ENCODE measurements at places on chromosomes 2 and 18. TPM values are rescaled to one million over a fixed set of nuclear protein-coding genes. Genes with fewer than 3 reads are reported as not detected.

Gene ATP6V1B1
- not detected for total RNA-seq

Gene PCARE
- total RNA-seq = not detected

Gene MREG
- 8.5 TPM for total RNA-seq

Gene CGREF1
- 0.54 TPM for total RNA-seq

Gene SERPINB3
- not detected for total RNA-seq

Gene RAPGEF4
- total RNA-seq = 0.39 TPM

- no peak for DNase-seq
- no peak overlapping the region for H3K4me3 ChIP-seq
- no peaks in the 10 kb centered on the region for H3K4me1 ChIP-seq
- no peak overlapping the region for H3K27ac ChIP-seq
These were observed 47.0 kb downstream of the BMPR2 start for GRCh38 chr2:202423139-202423538.

DNA sequence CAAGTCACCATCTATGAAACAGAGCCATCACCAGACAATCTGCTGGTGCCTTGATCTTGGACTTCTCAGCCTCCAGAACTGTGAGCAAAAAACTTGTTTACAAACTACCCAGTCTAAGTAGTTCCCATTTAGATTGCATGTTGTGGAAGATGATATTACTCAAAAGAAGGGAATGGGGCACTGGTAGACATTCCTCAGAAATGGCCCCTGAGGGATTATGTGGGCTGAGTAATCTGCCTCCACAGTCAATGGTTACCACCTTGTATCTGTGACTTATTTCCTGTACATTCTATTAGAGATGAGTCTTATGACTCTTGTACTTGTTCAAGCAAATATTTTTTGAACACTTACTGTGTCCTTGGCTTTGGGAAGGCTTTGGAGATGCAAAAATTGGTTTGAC, 160.4 kb downstream of the NUP35 start:
- H3K36me3 ChIP-seq = no peaks in the 10 kb centered on the region
- no peaks in the 10 kb centered on the region for H3K27me3 ChIP-seq
- no peak for DNase-seq
- no peaks in the 10 kb centered on the region for H3K4me1 ChIP-seq
- no peak overlapping the region for H3K27ac ChIP-seq
- no peak overlapping the region for H3K4me3 ChIP-seq

DNA sequence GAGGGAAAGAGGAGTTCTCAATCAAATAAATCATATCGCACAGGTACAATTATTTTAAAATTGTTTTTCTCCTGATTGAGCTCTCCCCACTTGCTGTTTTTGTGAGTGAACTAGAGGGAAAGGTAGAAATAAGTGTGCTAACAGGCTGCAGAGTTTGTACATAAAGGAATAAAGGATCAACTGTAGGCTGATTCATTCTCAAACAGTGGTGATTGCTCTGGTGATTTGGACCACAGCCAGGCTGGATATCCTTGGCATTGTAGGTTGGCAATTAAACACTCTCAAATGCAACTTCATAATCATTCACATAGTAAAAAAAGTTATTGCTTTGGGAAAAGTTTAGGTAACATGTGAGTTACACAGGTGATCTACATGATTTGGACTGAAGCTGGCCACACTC, 29.8 kb downstream of the LRP1B start:
- no peaks in the 10 kb centered on the region for H3K27me3 ChIP-seq
- no peaks in the 10 kb centered on the region for H3K36me3 ChIP-seq
- H3K4me3 ChIP-seq = no peak overlapping the region
- H3K27ac ChIP-seq = no peak overlapping the region

- peaks cover 28% of the 10 kb centered on the region for H3K4me1 ChIP-seq
- H3K27me3 ChIP-seq = no peaks in the 10 kb centered on the region
- H3K4me3 ChIP-seq = no peak overlapping the region
- H3K27ac ChIP-seq = no peak overlapping the region
- H3K36me3 ChIP-seq = no peaks in the 10 kb centered on the region
These were observed 42.1 kb upstream of the ERMN start for GRCh38 chr2:157367704-157368103.

DNA sequence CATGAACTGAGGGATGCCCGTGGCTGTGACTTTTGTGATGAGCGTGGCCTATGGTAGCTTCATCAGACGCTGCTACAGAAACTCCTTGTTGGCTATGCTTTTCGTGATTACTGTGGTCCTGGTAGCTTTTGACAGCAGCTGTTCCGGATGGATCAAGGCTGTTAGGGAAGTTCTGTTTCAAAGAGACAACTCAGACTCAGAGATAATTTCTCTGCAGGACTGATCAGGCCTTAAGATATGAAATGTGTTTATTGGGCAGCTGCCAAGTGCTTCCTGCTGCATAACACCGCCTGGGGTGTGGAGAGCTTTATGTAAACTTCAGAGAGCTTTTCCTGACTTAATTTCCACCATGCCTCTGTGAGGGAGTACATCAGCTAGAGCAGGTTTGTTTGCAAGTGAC, 243.8 kb downstream of the TSN start:
- no peak overlapping the region for H3K4me3 ChIP-seq
- no peaks in the 10 kb centered on the region for H3K27me3 ChIP-seq
- H3K27ac ChIP-seq = no peak overlapping the region
- H3K4me1 ChIP-seq = no peaks in the 10 kb centered on the region
- H3K36me3 ChIP-seq = no peaks in the 10 kb centered on the region
- no peak for DNase-seq

GRCh38 chr2:30115141-30115980, 31.4 kb upstream of the YPEL5 start:
- no peak overlapping the region for H3K4me3 ChIP-seq
- no peaks in the 10 kb centered on the region for H3K27me3 ChIP-seq
- H3K36me3 ChIP-seq = no peaks in the 10 kb centered on the region
- no peak overlapping the region for H3K27ac ChIP-seq
- H3K4me1 ChIP-seq = no peaks in the 10 kb centered on the region

DNA sequence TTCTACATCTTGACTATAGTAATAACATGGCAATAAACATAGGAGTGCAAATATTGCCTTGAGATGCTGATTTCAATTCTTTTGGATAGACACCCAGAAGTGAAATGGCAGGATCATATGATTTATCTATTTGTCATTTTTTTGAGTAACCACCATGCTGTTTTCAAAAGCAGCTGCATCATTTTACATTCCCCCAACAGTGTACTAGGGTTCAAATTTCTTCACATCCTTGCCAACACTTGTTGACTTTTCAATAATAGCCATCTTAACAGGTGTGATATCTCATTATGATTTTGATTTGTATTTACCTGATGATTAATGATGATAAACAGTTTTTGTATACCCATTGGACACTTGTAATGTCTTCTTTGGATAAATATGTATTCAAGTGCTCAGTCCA, 90.8 kb downstream of the STRADB start:
- no peaks in the 10 kb centered on the region for H3K4me1 ChIP-seq
- DNase-seq = no peak
- no peak overlapping the region for H3K27ac ChIP-seq
- no peak overlapping the region for H3K4me3 ChIP-seq

DNA sequence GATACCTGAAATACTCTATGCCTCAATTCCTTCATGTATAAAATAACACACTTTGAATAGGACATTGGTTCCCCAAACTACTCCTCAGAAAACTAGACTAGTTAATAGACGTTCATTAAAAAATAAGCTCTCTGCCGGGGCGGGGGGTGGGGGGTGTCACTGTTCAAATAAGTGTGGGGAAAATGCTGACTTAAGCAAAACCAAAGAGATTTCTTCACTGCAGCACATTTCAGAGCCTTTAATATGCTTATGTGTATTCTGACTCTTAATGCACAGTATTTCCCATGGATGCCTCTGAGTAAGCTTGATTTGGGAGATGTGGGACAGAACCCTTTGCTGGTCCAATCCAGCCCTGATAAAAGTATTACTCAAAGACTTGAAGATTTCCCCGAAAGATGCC, 93.2 kb downstream of the LYPD6 start:
- DNase-seq = no peak
- no peak overlapping the region for H3K4me3 ChIP-seq
- no peaks in the 10 kb centered on the region for H3K4me1 ChIP-seq
- H3K36me3 ChIP-seq = no peaks in the 10 kb centered on the region
- no peaks in the 10 kb centered on the region for H3K27me3 ChIP-seq

GRCh38 chr2:1869987-1870386, 125.7 kb upstream of the PXDN start:
- DNase-seq = no peak
- H3K4me3 ChIP-seq = no peak overlapping the region
- H3K4me1 ChIP-seq = no peaks in the 10 kb centered on the region
- no peaks in the 10 kb centered on the region for H3K36me3 ChIP-seq

DNA sequence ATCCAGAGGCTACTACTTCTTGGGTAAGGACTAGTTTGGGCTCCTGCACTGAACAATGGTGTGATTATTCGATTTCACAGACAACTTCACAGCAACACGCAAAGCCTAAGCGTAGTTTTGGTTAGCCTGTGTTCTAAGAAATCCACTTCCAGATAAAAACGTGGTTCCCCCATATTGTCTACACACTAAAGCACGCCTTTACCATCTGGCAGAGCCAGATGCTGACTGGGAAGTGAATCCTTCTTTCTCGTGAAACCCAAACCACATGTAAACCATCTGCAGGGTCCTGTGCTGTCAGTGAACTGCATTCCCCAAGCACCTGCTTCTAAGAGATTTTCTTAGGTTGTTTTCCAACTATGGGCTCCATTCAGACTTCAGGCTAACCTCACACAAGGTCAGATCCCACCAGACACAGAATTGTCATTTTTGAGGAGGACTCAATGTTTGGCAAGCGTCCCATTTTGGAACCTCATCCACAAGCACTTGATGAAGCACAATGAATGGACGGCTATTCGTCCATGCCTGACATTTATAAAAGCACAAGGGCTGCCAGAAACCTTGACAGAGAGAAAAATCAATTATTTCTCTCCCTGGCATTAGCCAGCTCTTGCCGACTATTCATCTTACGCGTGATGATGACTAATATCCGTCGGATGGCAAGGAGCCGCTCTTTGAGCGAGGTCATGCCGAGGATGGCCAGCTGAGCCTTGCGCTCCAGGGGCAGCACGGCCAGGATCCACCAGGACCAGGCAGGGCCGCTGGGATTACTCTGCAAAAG, 38.4 kb downstream of the LONRF2 start:
- no peaks in the 10 kb centered on the region for H3K36me3 ChIP-seq
- no peak overlapping the region for H3K4me3 ChIP-seq
- H3K27me3 ChIP-seq = no peaks in the 10 kb centered on the region
- H3K4me1 ChIP-seq = no peaks in the 10 kb centered on the region
- no peak for DNase-seq

GRCh38 chr2:216710551-216711301, 15.4 kb upstream of the IGFBP5 start:
- no peak overlapping the region for H3K27ac ChIP-seq
- DNase-seq = no peak
- no peaks in the 10 kb centered on the region for H3K27me3 ChIP-seq
- H3K36me3 ChIP-seq = no peaks in the 10 kb centered on the region
- H3K4me3 ChIP-seq = no peak overlapping the region

GRCh38 chr18:22020127-22020866, 149.1 kb upstream of the GATA6 start:
- no peaks in the 10 kb centered on the region for H3K36me3 ChIP-seq
- H3K27ac ChIP-seq = no peak overlapping the region
- no peaks in the 10 kb centered on the region for H3K27me3 ChIP-seq
- H3K4me1 ChIP-seq = no peaks in the 10 kb centered on the region

DNA sequence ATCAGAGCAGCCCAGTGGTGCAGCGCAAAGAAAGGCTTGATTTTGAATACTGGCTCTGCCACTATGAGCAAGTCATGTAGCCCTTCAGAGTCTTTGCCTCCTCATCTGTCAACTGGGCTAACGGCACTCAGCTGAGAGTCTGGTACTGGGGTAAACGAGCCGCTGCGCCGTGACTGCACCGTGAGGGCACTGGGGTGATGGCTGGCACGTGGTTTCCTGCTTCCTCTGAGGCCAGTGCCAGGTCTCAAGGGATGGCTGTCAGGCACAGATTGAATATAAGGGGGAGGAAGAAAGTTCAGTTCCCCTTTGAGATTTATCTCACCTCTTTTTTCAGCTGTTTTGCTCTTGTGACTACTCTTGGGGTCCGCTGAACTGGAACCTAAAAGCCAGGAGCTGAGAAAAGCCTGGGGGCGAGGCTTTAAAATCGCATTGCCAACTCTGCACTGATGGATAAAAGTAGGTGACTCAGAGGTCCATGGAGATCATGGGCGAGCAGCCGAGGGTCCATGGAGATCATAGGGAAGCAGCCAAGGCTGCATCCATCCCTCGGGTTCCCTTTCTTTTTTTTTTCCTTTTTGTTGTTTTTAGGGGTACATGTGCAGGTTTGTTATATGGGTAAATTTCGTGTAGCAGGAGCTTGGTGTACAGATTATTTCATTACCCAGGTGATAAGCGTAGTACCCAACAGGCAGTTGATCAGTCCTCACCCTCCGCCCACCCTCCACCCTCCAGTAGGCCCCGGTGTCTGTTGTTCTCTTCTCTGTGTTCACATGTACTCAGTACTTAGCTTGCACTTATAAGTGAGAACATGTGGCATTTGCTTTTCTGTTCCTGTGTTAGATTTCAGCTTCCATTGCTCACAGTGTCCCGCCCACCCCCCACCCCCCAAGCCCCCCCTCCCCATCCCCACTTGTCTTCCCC, 114.3 kb downstream of the SPP2 start:
- no peak overlapping the region for H3K27ac ChIP-seq
- H3K4me1 ChIP-seq = peaks cover 14% of the 10 kb centered on the region
- peak; percentile 24 for DNase-seq
- no peaks in the 10 kb centered on the region for H3K36me3 ChIP-seq

Measured in naive thymus-derived CD4-positive, alpha-beta T cell (primary cell).